Lower lobe of right lung (tissue), 2 donors: ENCODE measurements at places on chromosomes 12 and 14. TPM values are rescaled to one million over a fixed set of nuclear protein-coding genes. Genes with fewer than 3 reads are reported as not detected.

- no peak for DNase-seq
Measured at GRCh38 chr12:67151886-67152285, 117.3 kb upstream of the CAND1 start.

GRCh38 chr14:96304956-96305355 is 48.9 kb downstream of the BDKRB1 start:
- DNase-seq, result no peak

DNA sequence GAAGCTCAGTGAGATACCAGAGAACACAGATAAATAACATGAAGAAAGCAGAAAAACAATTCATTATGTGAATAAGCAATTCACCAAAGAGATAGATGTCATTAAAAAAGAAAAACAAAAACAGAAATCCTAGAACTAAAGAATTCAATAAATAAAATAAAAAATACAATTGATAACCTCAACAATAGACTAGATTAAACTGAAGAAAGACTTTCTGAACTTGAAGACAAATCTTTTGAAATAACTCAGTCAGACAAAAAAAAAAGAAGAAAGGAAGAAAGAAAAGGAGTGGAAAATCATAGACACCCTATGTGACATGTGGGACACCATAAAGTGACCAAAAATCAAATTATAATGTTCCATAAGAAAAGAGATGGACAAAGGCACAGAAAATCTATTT is 14.0 kb upstream of the SLC38A1 start:
- no peak for DNase-seq

GRCh38 chr14:101823511-101824120 is 62.1 kb downstream of the PPP2R5C start:
- DNase-seq, result no peak

DNA sequence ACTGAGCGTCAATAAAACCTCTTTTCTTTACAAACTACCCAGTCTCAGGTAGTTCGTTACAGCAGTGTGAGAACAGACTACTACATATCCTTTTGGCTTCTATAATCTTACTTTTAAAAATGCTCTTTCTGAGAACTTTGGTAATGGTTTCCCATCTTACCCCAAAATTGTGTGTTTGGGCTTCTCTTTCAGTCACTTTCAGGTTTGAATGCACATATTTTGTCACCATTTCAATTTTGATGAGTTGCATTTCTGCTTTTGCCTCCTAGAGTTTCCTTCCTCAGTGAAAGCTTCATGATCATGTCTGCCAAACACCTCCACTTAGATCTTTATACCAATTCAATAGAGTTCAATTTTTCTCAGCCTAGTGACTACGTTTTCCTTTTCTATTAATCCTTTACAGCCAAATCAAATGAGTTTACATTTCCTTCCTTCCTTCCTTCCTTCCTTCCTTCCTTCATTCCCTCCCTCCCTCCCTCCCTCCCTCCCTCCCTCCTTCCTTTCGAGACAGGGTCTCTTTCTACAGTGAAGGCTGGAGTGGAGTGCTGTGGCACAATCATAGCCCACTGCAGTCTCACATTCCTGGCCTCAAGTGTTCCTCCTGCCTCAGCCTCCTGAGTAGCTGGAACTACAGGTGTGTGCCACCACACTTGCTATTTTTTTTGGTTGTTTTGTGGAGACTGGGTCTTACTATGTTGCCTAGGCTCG is 124.9 kb downstream of the BCAT1 start:
- DNase-seq, result no peak

DNA sequence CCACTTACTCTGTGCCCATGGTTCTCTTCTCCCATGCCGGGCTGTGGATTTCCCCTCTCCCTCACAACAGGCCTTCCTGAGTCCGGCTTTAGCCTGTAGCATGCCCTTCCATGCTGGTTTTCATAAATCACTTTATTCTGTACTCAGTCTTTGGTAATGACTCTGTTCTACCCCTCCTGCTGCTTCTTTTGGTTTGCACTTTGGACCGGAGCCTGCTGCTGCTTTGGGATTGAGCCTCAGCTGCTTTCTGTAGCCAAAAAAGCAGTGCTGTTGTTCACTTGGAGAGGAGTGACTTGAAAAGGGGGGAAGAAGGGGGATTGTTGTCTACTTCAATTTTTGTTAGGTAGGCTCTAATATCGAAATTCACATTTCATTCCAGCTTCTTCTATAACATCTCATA is 8.5 kb upstream of the SLC6A13 start:
- DNase-seq, result no peak

DNA sequence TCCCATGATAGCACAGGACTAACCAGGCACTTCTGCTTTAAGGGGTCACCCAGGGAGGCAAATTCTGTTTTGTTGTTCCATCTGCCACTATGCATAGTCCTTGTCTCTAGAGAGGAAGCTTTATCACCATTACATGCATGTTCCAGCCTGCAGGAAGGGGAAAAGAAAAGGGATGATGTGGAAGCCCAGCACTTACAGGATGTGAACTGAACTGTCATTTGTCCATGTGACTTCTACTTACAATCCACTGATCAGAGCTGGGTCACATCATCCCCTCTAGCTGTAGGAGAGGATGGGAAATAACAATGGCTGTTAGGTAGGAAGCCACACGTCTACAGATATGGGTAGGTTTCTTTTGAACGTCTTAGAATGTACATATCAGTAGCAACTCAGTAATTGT is 203.1 kb downstream of the PTPRO start:
- no peak for DNase-seq

Gene FAM90A1
- 0.47 TPM for total RNA-seq

Gene CSRP2
- 23.3 TPM for total RNA-seq

Gene PCBP2
- total RNA-seq, result 767 TPM

Gene BEGAIN
- 1.3 TPM for total RNA-seq
